ENCODE measurements at places on chromosomes 5 and 9.

DNA sequence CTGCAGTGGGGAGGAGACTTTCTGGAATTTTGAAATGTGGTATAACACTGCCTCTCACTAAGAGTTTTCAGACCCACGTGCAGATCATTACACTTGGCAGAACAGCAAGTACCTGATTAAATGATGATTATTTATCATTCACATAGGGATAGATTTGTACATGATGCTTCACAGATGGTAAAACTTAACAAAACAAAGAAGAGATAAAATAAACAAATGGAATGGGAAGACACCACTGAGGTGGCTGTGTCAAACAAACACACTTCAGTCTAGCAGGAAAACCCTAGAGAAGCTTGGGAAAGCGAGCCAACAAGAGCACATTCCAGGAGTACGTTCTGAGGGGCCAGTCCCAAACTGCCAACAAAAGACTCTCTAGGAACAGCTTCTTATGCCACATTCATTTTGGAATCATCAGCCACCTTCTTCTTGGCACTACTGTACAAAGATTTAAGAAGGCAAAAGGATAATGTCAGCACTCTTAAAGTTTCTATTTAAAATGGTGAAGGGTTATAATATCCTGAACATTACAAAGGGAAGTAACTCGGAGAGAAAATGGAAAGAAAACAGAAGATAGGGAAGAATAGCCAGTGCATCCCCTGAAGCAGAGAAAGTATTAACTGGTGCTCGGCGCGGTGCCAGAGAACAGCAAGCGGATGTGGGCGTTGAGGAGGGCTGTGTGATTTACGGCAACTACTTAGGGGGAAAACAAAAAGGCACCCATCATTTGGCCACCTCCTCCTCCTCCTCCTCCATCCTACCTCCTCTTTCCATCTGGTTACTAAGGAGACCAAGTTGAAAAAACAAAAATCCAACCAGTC, 1.6 kb downstream of the MED27 start:
- DNase-seq = peak; percentile 35

- DNase-seq = no peak
Observed at GRCh38 chr5:38148021-38148625, 110.2 kb upstream of the EGFLAM start.

DNA sequence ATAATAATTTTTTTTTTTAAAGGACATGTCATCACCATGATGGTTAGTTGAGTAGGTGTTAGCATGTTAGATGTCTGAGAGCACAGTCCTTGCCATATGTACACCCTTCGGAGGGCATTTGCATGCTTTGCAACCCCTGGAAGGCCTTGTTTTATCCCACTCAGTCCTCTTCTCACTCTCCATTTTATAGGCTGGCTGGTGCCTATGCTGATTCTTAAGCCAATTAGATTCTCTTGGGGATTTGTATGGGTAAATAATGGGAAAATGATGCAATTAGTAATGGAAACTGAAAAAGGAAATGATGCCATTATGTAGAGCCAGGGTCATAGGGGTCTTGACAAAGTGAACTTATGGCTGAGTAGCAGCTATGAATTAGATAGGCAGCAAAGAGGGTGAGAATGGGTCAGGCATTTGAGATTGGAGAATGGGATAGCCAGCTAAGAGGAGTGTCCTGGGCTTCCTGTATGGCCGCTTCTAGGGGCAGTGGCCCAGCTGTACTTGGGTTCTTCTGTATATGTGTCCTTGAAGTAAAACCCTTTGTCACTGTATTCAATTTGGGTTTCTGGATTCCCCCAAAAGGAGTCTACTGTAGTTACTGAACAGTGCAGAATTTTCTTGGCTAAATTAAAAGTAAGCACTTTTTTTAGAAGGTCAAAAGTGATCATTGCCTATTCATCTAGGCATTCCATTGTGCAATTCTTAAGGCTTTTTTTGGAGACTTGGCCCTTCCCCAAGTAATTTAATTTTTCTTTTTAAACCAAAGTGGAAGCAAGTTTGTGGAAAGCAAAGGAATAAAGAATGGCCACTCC, 31.6 kb downstream of the LRRTM2 start:
- no peak for DNase-seq

- DNase-seq = no peak
Observed at GRCh38 chr5:34485768-34486030, 170.4 kb upstream of the RAI14 start.

- no peak for DNase-seq
Observed at GRCh38 chr5:40321514-40321913, 358.2 kb upstream of the PTGER4 start.

- no peak for DNase-seq
Observed at GRCh38 chr9:83182071-83182470, 119.1 kb upstream of the RASEF start.

GRCh38 chr9:110143950-110144545, 63.9 kb downstream of the C9orf152 start:
- DNase-seq = no peak

- DNase-seq = no peak
Observed at GRCh38 chr9:17484906-17485305, 94.0 kb upstream of the SH3GL2 start.

DNA sequence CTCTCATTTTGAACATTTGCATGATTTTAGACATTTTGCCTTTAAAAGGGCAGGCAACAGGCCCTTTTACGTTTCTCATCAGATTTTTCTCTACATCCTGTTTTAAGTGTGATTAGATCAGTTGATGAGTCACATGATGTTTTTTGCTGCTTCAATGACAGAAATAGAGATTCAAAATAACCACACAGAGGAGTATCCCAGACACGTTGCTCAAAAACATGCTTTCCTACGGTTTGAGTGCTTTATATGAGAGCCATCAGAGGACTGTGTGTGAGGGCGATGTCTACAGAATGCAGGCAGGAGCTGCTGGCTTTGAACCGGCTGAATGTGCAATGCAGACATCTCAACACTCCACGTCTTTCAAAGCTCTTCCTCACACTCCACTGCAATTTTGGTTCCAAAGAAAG, 42.1 kb downstream of the OTULIN start:
- peak; percentile 44 for DNase-seq

GRCh38 chr5:140118302-140118936, 4.5 kb downstream of the PURA start:
- no peak for DNase-seq

DNA sequence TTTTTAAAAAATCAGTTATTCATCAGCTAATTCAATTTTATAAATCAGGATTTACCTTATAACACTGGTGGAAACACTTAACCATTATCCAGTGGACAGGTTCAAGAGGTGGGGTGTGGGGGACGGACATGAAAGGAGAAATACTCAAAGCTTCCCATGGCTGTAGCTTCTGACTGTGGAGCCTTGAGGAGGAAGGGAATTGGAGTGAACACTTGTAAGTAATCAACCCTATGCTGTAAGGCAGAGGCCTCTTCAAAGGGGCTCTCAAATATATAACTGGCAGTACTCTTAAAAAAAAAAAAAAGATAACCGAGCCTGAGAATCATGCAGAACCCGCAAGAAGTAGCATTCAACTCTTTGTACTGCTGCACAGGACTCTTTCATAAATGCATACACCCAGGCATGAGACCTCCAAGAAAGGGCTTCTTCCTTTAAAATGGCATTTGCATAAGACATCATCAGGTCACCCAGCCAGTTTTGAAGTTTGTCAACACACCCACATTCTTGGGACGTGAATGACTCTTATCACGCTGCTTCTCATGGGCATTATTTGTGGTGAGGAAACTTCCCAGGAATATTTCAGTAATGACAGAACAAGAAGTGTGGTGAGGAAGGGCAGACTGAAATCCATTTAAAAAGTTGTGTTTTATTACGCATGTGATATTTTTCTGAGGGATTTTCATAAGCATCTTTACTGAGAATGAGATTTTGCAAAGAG, 8.1 kb downstream of the OSMR start:
- DNase-seq = no peak

GRCh38 chr5:179803651-179804554, 2.8 kb downstream of the MGAT4B start:
- DNase-seq = peak; percentile 82

DNA sequence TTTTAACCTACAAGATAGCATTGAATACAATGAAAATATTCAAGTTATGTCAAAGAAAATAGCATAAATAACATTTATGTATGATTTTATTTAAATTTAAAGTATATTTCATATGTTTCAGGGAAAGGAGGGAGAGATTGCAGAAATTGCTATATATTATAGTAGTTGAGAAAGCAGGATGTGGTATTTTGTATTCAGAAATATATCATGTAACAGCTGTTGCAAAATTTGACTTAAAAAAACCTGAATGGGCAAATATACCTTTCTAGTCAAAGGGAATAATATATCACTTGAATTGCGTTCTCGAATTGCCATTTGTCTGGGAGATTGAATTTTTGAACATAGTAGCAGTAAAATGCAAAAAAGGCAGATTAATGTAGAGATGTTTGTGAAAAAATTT, 80.6 kb downstream of the PAM start:
- no peak for DNase-seq

GRCh38 chr5:5145651-5146529, 5.8 kb downstream of the ADAMTS16 start:
- no peak for DNase-seq

DNA sequence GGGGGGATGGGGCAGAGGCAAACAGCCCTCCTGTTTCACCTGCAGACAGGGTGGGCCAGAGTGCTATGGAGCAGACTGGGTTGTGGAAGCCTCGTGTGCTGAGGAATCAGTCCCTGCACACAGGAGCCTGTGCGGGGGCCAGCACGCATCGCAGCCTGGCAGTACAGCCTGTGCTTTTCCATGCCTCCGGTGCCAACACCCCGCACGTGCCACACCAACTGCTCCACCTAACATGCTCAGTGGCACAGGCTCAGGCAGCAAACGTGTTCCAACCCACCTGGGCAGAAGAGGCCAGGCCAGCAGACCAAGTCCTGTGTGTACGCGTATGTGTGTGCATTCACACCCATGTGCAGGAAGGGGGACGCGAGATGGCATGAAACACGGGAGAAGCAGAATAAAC, 37.4 kb upstream of the FBXW11 start:
- no peak for DNase-seq

GRCh38 chr9:82555431-82556051, 507.4 kb downstream of the RASEF start:
- DNase-seq = no peak

DNA sequence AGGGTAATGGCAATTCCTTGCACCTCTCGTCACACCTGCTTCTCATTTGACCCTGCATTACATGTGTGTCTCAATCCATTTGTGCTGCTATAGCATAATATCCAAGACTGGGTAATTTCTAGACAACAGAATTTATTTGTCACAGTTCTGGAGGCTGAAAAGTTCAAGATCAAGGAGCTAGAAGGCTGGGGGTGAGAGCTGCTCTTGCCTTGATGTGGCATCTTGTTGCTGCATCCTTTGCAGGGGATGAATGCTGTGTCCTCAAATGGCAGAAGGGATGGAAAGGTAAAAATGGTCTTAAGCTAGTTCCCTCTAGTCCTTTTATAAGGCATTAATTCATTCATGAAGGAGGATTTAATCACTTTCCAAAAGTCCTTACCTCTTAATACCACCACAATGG, 323.7 kb upstream of the RPS23 start:
- no peak for DNase-seq

GRCh38 chr9:70120834-70121510, 77.3 kb downstream of the MAMDC2 start:
- DNase-seq = peak; percentile 23

DNA sequence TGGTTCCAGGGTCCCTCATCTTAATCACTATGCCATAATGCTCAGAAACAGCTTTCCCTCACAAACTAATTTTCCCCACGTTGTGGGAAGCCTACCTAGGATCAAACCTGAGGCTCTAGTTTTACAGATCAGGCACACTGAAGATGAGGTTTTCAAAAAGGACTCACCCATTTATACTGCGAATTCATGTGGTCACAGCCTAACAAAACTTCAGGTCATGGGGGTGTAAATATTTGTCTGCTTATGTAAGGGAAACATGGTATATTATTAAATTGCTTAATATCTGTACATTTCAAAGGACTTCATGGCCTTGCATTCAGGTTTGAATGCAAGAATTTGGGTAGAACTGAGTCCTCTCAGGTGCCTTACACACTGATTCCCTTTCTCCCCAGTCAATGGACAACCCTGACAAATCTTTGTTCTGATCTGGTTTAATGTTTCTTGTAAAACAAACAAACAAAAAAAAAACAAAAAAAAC, 12.1 kb downstream of the ZFAND5 start:
- DNase-seq = no peak

DNA sequence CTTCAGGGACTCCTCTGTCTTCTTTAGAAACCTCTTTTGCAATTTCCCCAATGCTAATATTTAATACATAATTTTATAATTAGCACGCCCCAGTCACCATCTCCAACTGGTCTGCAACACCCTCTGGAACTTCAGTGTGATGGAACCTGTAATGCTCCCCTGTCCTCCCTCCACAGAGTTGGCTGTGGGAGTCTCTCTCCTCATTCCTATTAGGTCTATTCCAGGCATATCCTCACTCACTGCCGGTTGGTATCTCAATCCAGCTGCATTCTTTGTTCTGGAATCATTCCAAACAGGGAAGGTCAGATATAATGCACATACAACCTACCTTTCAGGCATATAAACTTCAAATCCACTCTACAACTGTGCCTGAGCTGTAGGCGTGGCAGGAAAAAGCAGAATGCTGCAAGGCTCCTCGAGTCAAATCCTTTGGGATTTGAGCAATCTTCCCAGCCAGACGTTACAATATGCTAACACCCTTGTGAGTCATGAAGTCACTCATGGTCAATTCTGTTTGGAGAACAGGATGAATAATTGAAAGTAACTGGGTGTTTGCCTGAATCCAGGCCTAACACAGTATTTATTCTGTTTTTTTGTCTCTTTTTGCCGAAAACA, 293.8 kb downstream of the CWC27 start:
- DNase-seq = no peak

- DNase-seq = no peak
Observed at GRCh38 chr5:173236531-173237142, 1.6 kb upstream of the NKX2-5 start.

DNA sequence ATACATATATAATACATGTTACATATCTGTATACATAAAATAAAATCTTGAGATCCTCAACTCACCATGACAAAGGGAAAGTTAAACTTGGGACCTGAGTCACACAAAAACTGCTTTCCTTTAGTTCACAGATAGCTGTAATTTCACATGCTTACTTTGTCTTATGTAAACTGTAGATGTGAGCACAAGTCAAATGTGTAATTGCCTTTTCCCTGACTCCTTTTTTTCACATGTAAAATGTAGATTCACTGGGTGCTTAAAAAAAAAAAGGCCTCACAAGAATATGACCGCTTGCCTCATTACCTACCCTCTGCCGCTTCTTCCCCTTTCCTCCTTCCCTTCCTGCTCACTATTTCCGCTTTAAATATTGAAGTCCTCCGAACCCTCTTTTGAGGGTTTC, 21.9 kb upstream of the FAM169A start:
- DNase-seq = no peak
